Neural crest cell (in vitro differentiated cells): ENCODE measurements at places on chromosomes 11 and 22. TPM values are rescaled to one million over a fixed set of nuclear protein-coding genes. Genes with fewer than 3 reads are reported as not detected.

- no peak overlapping the region for H3K4me3 ChIP-seq
- H3K36me3 ChIP-seq: no peaks in the 10 kb centered on the region
- peaks cover 7% of the 10 kb centered on the region for H3K4me1 ChIP-seq
- H3K27me3 ChIP-seq: peaks cover 79% of the 10 kb centered on the region
Measured at GRCh38 chr11:118142081-118142480, 10.5 kb downstream of the SCN4B start.

GRCh38 chr22:40499209-40499623, 128.8 kb downstream of the SGSM3 start:
- H3K36me3 ChIP-seq: peaks cover 12% of the 10 kb centered on the region
- H3K4me3 ChIP-seq: no peak overlapping the region
- no peak overlapping the region for H3K27ac ChIP-seq

DNA sequence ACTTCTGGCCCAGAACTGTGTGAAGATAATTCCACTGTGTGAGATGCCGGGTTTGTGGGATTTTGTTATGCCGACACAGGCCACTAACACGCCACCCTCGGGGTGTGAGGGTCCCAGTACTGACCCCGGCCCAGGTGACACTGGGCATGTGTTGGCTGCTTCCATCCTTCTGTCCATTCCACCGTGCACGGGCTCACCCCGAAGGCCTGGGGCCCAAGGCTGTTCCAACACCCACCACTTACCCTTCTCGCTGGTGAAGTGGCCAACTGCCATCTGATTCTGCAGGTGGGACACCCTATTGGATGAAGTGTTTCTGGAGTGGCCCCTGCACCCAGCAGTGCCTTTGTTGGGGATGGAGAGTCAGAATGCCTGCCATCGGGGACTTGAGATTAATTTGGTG, 1307.5 kb downstream of the BRD1 start:
- H3K36me3 ChIP-seq: no peaks in the 10 kb centered on the region
- no peak overlapping the region for H3K27ac ChIP-seq
- H3K4me3 ChIP-seq: no peak overlapping the region
- peaks cover 41% of the 10 kb centered on the region for H3K4me1 ChIP-seq

- H3K4me1 ChIP-seq: peaks cover 59% of the 10 kb centered on the region
- peak overlapping the region; percentile 65 for H3K27ac ChIP-seq
Measured at GRCh38 chr11:96188243-96189006, 154.6 kb downstream of the MAML2 start.

DNA sequence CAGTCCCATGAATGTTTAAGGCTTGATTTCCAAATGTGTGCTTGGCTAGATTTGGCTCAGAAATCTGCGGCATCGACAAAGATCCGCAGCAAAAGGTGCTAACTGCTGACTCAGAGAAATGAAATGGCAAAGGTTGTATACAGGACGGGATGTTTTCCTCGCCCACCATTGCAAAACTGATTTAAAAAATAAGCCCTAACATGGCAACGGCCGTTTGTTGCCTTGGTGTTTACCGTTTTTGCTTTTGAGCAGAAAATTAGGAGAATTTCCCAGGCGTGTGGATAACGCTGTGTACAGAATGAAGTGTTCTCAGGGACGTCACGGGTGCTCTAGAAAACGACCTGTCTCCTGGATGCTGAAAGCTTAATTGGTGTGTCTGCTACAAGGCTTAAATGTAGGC, 70.2 kb downstream of the ARHGAP8 start:
- peaks cover 2% of the 10 kb centered on the region for H3K27me3 ChIP-seq
- no peak overlapping the region for H3K4me3 ChIP-seq
- H3K4me1 ChIP-seq: no peaks in the 10 kb centered on the region
- H3K36me3 ChIP-seq: no peaks in the 10 kb centered on the region
- DNase-seq: no peak

GRCh38 chr11:63766531-63767235, 1.9 kb downstream of the ZFTA start:
- no peak overlapping the region for H3K27ac ChIP-seq
- peak overlapping the region; percentile 96 for H3K4me3 ChIP-seq

DNA sequence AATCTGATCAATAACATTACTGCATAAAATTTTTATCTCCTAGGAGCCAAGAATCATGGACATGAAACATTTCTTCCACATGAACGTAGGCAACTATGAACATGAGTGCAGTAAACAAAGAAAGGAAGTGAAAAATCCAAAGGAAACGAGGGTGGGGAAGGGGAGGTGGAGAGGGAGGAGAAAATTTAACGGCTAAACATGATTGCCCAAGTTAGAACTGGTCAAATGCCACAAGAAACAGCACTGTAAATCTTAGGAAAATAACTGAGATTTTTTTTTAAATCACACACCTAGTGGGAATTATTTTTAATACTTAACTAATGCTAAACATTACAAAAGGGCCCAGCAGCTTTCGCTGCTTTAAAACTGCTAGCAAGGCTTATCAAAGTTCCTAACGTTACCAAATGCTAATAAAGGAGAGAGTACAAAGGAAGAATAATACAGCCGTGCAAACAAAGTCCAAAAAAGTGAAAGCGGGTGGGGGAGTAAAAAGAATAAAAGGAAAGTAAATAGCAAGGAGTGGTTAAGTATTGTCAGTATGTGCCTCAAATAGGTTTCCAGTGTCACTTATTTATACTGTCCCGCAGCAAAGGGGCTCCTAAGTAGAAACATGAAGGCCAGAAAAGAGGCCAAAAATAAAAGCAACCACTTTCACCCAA, 13.7 kb downstream of the NARS2 start:
- H3K36me3 ChIP-seq: peaks cover 24% of the 10 kb centered on the region
- H3K4me3 ChIP-seq: no peak overlapping the region
- no peaks in the 10 kb centered on the region for H3K27me3 ChIP-seq

DNA sequence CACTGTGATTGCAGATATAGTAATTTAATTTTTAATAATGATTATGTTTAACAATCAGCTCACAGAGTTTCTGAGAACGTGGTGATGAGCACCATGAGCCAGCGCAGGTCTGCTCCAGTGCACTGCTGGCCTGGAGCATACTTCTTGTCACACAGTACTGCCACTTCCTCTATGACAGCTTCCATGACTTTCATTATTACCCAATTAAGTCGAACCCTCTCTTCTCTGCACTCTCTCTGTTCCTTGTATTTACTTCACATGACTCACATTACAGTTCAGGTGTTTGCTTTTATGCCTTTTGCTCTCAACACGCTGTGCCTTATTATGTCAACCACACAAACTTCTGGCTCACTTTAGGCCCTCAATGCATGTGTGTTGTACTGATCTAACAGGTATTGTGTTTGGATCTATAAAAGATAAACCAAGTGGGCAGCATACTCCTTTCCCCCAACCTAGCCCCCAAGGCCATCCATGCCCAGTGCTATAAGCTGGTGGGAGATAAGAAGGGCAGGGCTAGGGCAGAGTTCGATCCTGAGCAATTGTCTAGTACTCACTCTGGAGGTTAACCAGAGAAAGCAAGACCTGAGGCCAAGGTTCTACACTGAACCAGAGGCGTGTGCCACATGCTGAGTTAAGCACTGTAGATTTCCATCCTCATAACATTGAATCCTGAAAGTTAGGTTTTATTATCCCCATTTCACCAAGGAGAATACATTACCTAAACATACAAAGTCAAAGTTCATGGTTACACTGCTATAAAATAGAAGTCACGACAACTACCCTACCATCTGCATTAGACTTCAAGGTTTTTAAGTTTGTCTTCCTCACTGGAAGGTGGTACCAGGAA, 356.5 kb downstream of the INSC start:
- H3K27me3 ChIP-seq: no peaks in the 10 kb centered on the region
- H3K27ac ChIP-seq: no peak overlapping the region

- H3K27ac ChIP-seq: no peak overlapping the region
- no peak for DNase-seq
- no peak overlapping the region for H3K4me3 ChIP-seq
- no peaks in the 10 kb centered on the region for H3K27me3 ChIP-seq
- peaks cover 5% of the 10 kb centered on the region for H3K36me3 ChIP-seq
Measured at GRCh38 chr11:126418887-126419286, 63.4 kb downstream of the ST3GAL4 start.

DNA sequence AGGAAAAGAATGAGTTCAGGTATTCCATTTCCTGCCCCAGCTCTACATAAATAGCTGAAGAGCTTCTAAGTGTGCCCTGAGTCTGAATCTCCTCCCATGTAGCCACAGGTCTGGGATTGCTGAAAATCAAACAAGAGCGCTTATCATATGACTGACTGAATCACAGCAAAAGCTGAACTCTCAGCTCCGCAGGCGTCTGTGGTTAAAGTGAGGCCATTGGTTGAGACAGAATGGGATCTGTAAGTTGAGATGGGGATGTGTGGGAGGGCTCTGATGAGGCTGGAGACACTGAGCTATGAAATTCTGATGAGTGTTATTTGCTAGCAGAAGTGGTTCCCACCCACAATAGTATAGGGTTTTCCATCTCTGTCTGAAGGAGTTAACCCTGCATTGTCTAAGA, 637.0 kb downstream of the OPCML start:
- peaks cover 13% of the 10 kb centered on the region for H3K4me1 ChIP-seq
- no peaks in the 10 kb centered on the region for H3K27me3 ChIP-seq
- DNase-seq: no peak
- no peaks in the 10 kb centered on the region for H3K36me3 ChIP-seq

The MMP8 gene
- not detected in 2 replicates for total RNA-seq

The SSH3 gene
- total RNA-seq: 3.0 and 3.3 TPM in 2 replicates

The CHADL gene
- total RNA-seq: 0.61 and 1.8 TPM in 2 replicates

The DNAJB7 gene
- not detected in 2 replicates for total RNA-seq

The AGBL2 gene
- total RNA-seq: 2.1 and 2.4 TPM in 2 replicates

The BEST1 gene
- total RNA-seq: 0.52 and 0.96 TPM in 2 replicates
